GM12864 (cell line): ENCODE measurements at places on chromosomes 5 and 9.

DNA sequence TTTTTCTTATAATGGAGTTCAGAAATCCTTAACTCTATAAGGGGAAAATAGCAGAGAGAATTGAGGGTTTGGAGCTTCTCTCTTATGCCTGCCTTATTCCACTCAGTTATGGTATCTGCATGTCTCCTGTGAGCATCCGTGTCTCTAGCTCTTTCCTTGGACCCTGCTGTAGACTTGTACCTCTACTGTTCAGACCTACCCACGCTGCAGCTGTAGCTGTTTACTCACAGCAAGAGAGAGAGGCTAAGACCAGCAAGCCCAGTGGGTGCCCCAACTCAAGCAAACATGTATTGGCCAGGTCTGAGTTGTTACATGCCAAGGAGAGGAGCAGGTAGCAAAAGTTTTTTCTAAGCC is 7.1 kb upstream of the PCSK1 start:
- DNase-seq, result no peak

- no peak for DNase-seq
These were observed 36.4 kb downstream of the DMRT2 start for GRCh38 chr9:1086517-1086916.

GRCh38 chr5:66039296-66039695 is 104.8 kb upstream of the SREK1 start:
- DNase-seq, result no peak

DNA sequence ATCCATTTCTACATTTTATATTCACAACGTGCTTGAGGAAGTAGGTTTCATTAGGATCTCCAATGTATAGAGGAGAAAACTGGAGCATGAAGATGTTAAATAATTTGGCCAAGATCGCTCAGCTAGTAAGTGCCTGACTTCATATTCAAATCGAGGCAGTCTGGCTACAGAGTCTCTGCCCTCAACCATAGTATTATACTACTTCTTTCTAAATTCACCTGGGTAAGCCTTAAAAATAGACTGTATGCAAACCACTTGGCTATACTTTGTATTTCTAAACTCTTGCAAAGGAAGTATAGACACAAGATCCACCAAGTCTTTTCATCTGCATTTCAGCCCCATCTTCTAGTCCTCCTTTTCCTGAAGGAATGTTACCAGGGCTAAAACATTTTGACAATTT is 232.0 kb downstream of the PLK2 start:
- no peak for DNase-seq

GRCh38 chr5:107949688-107950341 is 279.1 kb upstream of the EFNA5 start:
- no peak for DNase-seq

DNA sequence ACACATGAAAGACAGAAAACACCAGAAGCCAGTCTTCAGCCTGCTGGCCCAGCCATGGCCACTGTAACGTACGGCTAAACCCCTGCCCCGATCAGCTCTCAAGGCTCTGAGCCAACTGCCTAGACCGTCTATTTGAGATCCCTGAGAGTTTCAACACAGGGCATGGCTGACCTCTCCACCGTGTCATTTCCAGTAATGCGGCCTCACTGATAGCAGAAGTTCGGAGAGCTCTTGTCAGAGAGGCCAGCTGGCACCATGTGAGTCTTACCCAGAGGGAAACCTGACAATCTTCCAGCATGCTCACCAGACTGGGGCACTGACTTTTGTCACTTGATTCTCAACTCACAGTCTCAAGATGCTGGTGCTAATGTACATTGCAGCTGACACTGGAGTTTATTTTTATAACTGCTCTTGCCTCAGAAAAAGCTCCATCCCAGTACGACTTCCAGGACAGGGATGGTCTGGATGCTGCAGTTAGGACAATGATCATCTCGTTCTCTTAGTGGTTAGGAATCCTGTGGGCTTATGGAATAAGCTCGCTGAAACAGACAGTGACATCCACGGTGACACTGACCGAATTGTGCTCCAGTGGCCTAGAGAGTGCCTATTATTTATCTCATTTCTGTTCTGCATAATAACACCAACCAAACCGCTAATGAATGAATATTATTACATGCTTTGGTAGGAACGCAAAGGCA is 372.7 kb downstream of the ICE1 start:
- no peak for DNase-seq

- no peak for DNase-seq
These were observed 126.6 kb upstream of the BASP1 start for GRCh38 chr5:17090839-17091238.

DNA sequence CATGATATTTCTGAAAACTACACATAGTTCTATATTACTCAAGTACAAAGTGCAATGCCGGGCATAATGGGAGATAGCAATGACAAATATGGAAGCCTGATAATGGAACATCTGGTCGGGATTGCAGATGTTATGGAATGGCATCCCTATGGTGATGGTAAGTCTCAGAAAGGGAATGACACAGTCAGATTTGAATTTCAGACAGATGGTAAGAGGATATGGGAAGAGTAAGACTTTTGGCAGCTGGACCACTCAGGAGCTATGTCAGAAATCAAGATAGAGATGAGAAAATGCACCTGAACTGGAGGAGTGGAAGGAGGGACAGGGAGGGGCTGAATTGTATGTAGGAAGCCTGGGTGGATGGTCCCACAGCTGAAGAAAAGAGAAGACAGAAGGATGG is 200.0 kb downstream of the DTWD2 start:
- DNase-seq, result no peak

DNA sequence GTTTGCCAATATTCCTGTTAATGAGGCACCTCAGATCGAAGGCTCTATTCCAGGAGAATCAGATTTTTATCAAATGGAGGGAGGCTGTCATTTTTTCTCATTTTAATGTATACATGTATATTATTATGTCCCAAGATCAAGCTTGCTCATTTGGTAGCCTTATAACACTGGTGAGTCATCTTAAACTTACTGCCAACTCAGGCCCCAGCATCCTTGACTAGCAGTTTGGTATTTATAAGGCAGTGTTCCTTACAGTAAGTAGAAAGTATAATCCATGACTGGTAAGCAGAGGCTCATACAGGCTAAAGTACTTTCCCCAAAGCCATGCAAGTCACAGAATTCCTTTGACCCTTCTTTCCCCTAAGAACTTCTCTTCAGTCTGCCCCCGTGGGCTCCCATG is 90.7 kb upstream of the NR3C1 start:
- DNase-seq, result no peak

DNA sequence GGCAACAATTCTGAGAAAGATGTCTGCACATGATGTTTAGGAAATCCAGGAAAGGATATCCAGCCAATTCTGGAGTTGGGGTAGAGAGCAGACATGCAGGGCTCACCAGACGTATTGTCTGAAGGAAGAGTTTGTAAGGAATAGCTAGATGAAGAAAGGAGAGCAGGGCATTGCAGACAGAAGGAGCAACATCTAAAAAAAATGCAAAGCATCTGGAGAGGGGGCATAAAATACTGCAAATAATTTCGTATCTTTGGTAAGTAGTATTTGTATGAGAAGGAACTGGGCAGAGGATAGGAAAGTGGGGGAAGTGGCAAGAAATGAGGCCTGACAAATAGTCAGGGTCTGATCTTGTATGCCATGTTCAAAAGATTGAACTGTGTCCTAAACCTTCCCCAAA is 74.8 kb downstream of the MACIR start:
- no peak for DNase-seq

GRCh38 chr5:170880084-170880483 is 18.3 kb downstream of the RANBP17 start:
- DNase-seq, result no peak

GRCh38 chr5:158392753-158393152 is 533.8 kb upstream of the CLINT1 start:
- no peak for DNase-seq

GRCh38 chr5:26310415-26310814 is 728.0 kb downstream of the CDH9 start:
- DNase-seq, result no peak

GRCh38 chr9:122127396-122127798 is 32.2 kb downstream of the NDUFA8 start:
- no peak for DNase-seq

DNA sequence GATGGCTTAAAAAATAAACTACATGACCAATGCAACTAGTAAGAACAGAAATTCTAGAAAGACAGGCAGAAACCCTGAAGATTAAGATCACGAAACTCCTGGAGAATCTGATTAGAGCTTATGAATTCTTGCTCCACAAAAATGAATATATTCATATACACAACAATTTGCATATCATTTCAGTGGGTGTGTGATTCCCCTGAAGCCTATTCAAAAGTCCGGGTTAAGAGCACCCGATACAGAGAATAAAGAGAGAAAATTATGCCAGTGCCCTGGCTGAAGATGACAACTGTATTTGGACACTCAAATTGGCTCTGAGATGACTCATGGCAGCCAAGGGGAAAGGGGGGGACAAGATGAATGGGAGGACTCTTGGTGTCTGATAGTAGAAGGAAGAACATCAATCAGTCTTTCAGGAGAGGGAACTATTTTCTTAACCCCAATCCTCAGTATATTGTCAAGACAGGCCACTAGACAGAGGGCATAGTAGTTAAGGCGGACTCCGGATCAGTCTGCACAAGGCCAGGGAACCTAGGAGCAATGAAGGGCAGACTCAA is 6.0 kb downstream of the TMOD1 start:
- no peak for DNase-seq

DNA sequence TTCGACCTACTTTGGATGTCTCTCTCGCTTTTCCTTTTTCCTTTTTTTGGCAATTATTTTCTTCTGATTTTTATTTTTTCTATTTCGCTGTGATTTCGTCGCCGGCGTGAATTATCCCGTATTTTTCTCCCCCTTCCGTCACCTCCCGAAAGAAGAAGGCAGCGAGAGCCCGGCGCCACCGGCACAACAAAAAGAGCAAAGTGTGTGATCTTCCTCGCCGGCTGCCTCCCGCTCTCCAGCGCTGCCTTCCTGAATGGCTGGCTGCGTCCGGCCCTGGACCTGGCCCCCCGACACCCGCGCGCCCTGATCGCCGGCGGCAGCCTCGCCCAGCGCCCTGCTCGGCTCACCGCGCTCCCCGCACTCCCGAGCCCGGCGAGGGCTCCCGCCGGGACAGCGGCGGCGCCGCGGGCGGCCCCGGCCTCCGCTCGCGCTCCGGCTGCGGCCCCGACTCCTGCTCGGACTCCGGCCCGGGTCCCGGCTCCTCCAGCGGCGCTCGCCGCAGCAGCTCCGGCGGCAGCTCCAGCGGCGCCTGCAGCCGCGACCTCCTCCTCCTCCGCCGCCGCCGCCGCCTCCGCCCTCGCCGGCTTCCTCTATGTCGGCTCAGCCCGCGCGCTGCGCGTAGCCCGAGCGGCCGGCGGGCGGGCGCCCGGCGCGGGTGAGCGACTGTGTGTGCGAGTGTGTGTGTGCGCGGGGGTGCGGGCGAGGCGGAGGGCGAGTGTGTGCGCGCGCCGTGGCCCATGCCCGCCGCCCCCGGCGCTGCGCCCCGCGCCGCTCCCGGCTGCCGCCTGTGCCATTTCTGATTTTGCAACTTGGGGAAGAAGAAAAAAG is 960 bp downstream of the NR2F1 start:
- DNase-seq, result no peak

- DNase-seq, result no peak
These were observed 578 bp upstream of the TNFAIP8 start for GRCh38 chr5:119355244-119355638.

DNA sequence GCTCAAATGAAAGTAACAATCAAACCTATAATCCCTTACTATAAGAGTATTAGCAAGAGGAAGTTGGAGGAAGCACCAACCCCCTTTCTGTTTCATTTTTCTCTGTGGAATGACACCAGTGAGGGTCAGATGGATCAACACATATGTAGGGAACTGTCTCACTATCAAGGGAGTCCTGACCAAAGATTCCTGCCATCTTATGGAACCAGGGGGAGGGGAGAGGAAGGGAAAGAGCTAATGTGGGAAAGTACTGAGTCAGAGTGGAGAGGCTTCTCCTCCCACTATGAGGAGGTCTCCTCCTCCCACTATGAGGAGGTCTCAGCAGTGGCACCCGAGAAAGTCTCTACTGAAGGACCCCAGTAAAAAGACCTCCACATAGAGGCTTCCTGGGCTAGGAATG is 73.3 kb upstream of the PCSK1 start:
- DNase-seq, result no peak

DNA sequence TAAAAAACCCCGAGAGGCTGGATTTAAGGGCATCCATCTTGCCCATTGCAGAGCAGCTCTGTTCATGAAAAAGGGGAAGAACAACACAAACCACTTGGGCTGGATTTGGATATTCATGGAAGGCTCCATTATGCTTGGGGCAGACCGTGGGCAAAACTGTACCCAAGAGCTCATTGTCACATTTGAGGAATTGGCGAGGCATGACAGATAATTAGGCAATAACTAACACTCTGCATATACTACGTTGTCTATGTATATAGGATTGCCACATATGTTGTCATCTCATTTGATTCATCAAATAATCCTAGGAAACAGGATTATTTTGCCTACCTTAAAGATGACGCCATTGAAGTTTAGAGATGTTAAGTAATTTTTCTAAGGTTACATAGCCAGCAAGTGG is 255.4 kb downstream of the SMARCA2 start:
- no peak for DNase-seq

- DNase-seq, result no peak
These were observed 78.2 kb downstream of the ANKRD55 start for GRCh38 chr5:56154732-56155484.

GRCh38 chr9:136855461-136856078 is 3.4 kb downstream of the MAMDC4 start:
- DNase-seq, result no peak

DNA sequence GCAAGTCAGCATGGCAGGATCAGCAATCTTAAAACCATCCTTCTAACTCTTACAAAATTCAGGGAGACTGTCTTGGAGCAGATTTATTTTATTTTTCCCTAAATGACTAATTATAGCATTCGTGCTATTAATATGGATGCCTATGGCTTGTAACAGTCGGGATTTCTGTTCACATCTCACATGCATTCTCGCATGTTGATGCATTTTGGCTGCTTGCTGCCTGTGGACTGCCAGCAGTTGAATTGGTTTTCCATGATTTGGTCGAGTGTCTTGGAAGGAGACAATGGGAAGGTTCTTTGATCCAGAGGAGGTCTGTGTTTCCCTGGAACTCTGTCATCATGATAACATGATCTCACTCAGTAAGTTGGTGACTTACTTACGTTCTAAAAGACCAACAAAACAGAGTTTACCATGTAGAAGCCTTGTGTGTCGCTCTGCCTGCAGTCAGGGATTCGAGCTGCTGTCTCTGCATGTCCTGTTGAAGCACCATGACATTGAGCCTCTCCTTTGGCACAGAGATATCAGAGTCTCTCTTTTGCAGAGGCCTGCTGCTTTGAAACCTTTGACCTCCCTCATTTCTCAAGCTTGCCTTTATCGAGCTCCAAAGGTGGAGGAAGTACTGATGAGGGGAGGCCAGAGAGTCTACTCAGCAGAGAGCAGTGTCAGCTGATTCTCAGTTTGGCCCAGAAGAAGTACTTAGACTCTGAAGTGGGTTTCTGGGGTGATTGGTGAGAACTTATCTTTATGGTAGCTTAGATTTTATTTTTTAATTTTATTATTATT is 82.4 kb downstream of the ARHGAP26 start:
- no peak for DNase-seq

- no peak for DNase-seq
These were observed 241.7 kb downstream of the DOCK8 start for GRCh38 chr9:456365-456764.
